ENCODE measurements at places on chromosomes 1 and 21.

- DNase-seq = no peak
Measured at GRCh38 chr1:18201997-18202719, 94.6 kb downstream of the IGSF21 start.

DNA sequence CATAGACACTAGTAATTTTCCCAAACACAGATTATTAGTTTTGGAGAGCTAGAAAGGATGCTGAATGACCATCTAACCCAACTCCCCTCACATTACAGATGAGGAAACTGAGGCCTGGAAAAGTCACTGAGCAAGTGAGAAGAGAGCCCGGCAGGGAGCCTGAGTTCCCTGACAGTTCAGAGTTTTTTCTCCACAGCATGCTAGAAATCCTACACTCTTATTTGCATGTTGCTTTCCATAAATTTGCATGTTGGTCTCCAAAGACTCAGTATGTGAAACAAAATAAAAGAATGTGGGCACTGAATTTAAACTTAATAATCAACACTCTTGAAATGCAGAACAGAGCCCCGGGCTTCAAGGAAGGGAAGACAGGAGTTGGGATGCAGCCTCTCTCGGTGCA lies 132.3 kb downstream of the CCDC185 start:
- DNase-seq = no peak

GRCh38 chr21:40057331-40057730 lies 190.1 kb downstream of the PCP4 start:
- DNase-seq = no peak

- DNase-seq = no peak
Measured at GRCh38 chr1:242761556-242761955, 237.1 kb upstream of the PLD5 start.

DNA sequence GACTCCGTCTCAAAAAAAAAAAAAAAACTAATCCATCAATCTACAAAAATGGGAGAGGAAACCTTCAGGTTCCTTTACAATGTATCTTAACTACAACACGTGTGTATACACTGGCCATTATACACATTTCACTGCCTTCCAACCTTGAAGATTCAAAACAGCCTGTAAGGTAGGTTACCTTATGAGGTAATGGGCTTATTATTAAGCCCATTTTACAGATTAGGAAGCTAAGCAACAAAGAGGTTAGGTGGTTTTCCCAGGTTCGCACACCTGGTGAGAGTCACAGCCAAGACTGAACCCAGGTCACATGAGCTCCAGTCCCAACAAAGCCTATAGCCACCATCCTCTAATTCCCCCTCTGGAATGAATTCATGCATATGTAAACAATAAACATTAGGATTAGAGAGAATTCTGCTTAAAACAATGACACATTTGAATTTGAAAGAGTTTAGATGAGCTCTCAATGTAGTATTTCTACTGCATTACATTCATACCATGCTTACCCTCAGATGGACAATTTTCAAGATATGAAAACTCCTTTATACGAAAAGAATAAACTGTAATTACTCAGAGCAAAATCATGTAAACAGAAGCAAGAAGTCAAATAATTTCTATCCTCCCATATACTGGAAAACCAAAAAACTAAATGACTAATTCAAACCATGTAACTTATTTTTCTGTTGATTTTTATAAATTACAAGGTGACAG lies 54.8 kb downstream of the EIF4G3 start:
- DNase-seq = no peak

GRCh38 chr1:178417858-178418257 lies 78.9 kb downstream of the CLEC20A start:
- no peak for DNase-seq

- DNase-seq = peak; percentile 27
Measured at GRCh38 chr1:163959622-163960021, 599.4 kb upstream of the PBX1 start.

GRCh38 chr1:89939693-89940438 lies 55.0 kb upstream of the ZNF326 start:
- no peak for DNase-seq

- DNase-seq = no peak
Measured at GRCh38 chr1:68028566-68028965, 21.9 kb downstream of the DIRAS3 start.

GRCh38 chr21:26405735-26406361 lies 167.2 kb downstream of the CYYR1 start:
- DNase-seq = no peak

DNA sequence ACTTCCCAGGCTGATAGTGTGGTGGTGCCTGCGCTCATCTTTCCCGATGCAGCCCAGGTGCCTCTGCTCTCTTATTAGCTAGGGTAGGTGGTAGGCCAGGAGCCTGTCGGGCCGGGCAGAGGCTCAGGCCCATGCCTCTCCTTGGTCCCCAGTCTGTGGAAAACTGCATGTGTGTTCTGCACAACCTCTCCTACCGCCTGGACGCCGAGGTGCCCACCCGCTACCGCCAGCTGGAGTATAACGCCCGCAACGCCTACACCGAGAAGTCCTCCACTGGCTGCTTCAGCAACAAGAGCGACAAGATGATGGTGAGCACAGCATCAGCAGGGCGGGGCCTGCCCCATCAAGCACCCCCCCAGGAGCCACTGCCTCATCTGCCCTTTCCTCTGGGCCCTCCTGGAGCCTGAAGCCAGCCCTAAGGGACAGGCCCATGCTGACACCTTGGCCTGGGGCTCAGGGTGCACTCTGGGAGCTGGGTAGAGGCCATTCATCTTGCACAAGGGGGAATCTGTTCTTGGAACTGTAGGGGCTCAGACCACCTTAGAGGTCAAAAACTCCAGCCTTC lies 38.6 kb downstream of the PKP1 start:
- DNase-seq = no peak

DNA sequence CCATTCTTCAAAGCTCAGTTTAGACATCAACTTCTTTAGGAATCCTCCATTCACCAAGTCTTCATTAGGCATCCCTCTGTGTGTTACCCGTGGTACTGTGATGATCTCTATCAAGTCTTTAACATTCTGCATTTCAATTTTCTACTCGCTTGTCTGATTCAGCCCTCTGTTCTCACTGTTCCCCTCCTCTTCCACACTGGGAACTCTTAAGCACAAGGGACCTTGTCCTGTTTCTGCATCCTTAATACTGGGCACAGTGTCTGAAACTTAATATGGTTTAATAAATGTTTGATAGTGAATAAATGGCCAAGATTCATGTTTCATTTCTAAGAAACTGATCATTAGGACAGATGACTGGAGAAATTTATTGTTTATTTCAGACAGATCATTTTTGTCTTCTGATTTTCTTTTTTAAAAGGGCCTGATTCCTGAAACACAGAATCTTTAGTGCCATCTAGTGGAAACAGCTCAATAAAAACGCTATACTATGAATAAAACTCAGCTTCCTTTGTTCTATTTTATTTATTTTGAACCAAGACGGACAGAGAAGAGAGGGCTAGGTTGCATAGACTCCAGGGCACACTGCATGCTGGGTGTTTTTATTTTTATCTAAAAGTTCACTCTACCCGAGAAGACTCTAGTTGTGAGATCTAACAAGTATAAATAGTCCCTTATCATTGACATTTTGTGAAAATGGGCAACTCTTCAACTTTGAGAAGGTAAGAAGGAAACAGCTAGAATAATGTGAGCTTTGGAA lies 7.0 kb upstream of the TRIM45 start:
- peak; percentile 68 for DNase-seq

DNA sequence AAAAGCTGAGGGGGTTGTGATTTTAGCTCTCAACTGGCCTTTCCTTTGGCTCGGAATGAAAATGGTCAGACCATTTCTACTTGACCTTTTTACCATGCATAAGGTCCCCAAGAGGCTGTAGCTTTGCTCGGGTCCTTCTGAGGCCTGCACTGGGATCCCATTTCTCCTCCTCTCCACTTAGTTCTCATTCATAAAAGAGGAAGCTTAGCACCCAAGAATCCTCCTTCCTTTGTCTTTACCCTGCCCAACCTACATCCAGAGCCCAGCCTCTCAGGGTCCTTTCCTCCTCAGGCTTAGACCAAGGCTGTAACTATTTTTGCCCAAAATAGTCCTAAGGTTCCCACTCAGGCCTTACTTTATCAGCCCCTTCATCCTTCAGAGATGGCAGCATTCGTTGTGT lies 6.0 kb upstream of the SLC27A3 start:
- DNase-seq = no peak

- peak; percentile 85 for DNase-seq
Measured at GRCh38 chr1:184622136-184622823, 132.4 kb downstream of the EDEM3 start.

Data from NCI-H1105 treated with DMSO at 0.1 percent for 48 hours (cell line).